ENCODE measurements at places on chromosomes 1 and 21.

- DNase-seq: no peak
Measured at GRCh38 chr1:53328541-53329499, 950 bp upstream of the LRP8 start.

GRCh38 chr1:66351913-66352312, 182.0 kb upstream of the SGIP1 start:
- DNase-seq: no peak

DNA sequence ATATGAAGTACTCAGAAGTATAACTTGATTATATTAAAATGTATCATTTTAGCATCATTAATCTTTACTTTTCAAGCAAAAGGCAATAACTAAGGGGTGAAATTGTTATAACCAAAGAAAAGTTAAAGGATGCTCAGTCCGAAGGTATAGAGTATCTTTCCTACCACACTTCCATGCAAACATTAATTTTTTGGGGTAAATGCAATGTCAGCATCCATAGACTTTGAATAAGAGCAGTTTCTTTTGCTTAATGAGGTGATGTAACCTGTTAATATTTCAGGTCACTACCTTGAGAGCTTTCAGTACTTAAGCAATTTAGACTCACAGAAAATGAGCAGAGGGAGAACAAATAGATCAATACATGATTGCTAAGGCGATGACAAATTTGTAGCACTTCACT, 1093.5 kb downstream of the PLA2G4A start:
- no peak for DNase-seq

DNA sequence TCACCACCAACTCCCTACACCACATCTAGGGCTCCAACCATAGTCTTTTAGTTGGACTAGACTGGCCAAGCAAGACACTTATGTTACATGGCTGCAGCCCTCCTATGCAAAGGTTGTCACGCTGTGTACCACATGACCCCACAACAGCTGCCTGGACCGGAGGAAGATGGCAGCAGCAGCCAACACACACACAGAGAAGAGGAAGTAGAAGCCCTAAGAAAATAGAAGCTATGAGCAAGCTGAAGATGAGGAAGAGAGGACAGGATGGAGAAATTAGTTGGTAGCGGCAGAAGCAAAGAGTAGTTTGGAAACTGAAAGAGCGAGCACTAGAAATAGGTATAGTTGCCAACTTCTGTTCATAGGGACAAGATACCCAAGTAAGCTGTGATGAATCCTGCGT, 60.8 kb upstream of the RALGPS2 start:
- DNase-seq: no peak

- no peak for DNase-seq
Measured at GRCh38 chr21:29056005-29056404, 17.4 kb downstream of the CCT8 start.

- no peak for DNase-seq
Measured at GRCh38 chr21:44582055-44582454, 1.7 kb upstream of the KRTAP10-5 start.

GRCh38 chr21:17461582-17461981, 51.3 kb upstream of the CXADR start:
- DNase-seq: peak; percentile 33
